Cardiac septum (tissue), 1 donor: ENCODE measurements at places on chromosomes 7 and 10. TPM values are rescaled to one million over a fixed set of nuclear protein-coding genes. Genes with fewer than 3 reads are reported as not detected.

UTF1 gene
- total RNA-seq = not detected

ARMS2 gene
- 0.92 TPM for total RNA-seq

CYP2C19 gene
- total RNA-seq = not detected

MMP21 gene
- total RNA-seq = not detected

ADAM22 gene
- 3.4 TPM for total RNA-seq
